ENCODE measurements at places on chromosomes 6 and 20. TPM values are rescaled to one million over a fixed set of nuclear protein-coding genes. Genes with fewer than 3 reads are reported as not detected.

Gene ESR1
- 0.13 TPM for total RNA-seq

Gene SLC17A9
- total RNA-seq: 17.1 TPM

Gene GNAS-AS1
- total RNA-seq: 0.72 TPM

Gene SIRPD
- not detected for total RNA-seq

Gene PROCR
- total RNA-seq: 80.6 TPM

Gene TOX2
- 50.7 TPM for total RNA-seq

Gene MMP24
- not detected for total RNA-seq

Gene TMEM217
- 2.5 TPM for total RNA-seq

Gene VGLL2
- total RNA-seq: not detected

Gene CYP39A1
- total RNA-seq: 3.4 TPM

Gene GDAP1L1
- total RNA-seq: not detected

Gene BPIFB2
- total RNA-seq: not detected

Gene MAP3K5
- 21.2 TPM for total RNA-seq

Gene PLCB1
- total RNA-seq: 4.9 TPM

Gene FBXO5
- total RNA-seq: 11.7 TPM

Gene LSM2
- 75.9 TPM for total RNA-seq

Gene ZNF391
- 3.3 TPM for total RNA-seq

Gene TTLL9
- not detected for total RNA-seq

Gene PHACTR1
- 0.16 TPM for total RNA-seq

Gene LINC00237
- not detected for total RNA-seq

Gene SOD2
- total RNA-seq: 441 TPM

Gene SLC22A7
- not detected for total RNA-seq

Gene PEDS1
- total RNA-seq: 37.0 TPM

Gene RNGTT
- total RNA-seq: 9.5 TPM

Gene SLPI
- total RNA-seq: 4.9 TPM

Gene CD40
- 7.3 TPM for total RNA-seq

Gene LY6G6C
- not detected for total RNA-seq
